ENCODE measurements at places on chromosomes 5 and 9. TPM values are rescaled to one million over a fixed set of nuclear protein-coding genes. Genes with fewer than 3 reads are reported as not detected.

Gene CTXN3
- total RNA-seq = not detected

DNA sequence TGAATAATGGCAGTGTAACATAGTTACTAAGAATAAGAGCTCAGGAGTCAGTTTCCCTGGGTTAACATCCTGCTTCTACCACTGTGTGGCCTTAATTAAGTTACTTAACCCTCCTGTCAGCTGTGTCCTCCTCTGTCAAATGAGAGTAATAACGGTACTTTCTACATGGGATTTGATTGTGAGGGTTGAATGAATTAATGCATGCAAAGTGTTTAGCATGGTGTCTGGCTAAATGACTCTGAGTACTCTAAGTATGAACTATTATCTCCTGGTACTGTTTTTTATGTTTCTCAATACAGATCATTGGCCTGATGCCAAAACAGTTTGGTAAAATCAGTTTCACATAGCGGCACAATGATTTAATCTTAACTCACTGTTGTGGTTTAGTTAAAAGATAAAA lies 19.6 kb downstream of the ZNF131 start:
- no peak for DNase-seq

- DNase-seq = no peak
Observed at GRCh38 chr5:179816796-179817469, 3.8 kb upstream of the SQSTM1 start.

Gene PCDHGB4
- total RNA-seq = 1.7 TPM

GRCh38 chr9:98576354-98576753 lies 132.4 kb downstream of the GABBR2 start:
- no peak for DNase-seq

DNA sequence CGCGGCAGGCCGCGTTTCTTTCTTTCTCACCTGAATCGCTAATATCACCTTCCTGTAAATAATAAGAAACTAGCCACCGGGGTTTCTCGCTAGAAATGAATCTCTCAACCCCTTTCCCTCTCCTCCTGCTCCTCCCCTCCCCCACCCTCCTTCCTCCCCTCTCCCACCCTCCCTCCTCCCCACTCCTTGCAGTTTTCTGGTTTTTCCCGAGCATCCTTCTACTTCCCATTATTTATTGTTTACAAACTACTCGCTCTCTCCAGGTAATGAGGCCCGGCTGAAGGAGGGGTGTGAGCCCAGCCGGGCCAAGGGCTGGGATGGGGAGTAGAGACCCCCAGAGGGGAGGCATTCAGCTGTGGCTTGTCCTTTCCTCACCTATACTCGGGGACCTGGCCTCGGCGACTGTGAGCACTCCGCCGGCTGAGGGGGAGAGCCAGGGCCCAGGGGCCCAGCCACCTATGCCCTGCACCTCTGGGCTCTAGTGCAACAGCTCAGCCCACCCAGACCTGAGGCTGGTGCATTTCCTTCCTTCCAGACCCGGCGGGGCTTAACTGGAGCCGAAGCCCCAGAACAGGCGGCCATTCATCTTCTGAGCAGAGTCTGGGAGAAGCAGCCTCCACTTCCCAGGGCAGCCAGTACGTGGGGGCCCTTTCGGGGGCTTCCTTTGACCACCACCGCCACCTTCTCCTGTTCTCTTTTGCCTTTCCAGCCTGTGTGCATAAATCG lies 2.1 kb upstream of the IRX4 start:
- DNase-seq = no peak

GRCh38 chr5:40578501-40579451 lies 100.9 kb upstream of the PTGER4 start:
- no peak for DNase-seq

GRCh38 chr9:92180669-92181181 lies 65.5 kb upstream of the SPTLC1 start:
- peak; percentile 3 for DNase-seq

DNA sequence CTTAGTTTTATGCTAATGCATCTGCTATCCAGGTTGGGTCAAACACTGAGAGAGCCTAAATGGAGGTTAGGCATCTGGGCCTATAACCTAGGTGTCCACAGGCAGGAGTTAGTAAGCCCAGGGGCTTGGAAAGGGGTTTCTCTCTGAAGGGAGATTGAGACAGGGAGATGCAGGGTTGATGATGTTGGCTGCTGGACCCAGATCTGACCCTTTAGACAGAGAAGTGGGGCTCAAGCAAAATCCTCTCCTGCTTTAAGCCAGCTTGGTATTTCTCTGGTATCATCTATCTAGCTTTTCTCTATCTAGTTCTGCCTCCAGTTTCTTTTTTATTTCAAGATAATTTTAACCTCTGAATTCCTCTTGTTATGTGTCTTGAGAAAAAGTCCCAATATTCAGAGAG lies 18.3 kb upstream of the ANKRD55 start:
- no peak for DNase-seq

DNA sequence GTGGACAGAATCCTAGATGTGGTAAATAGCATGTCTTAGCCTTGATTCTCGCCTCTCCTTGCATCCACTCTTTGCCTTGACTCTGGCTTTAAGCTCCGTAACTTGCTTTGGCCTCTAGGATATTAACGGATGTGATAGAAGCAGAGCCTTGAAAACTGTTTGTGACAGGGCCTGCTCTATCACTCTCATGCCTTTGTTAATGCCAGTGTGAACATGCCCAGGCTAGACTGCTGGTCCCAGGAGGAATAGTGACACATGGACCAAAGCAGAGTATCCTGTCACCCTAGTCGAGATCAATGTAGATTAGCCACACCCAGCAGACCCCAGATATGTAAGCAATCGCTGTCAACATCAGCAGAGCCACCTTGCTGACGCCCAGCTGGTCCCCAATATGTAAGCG lies 109.9 kb upstream of the C9orf72 start:
- no peak for DNase-seq

Gene ARHGEF37
- total RNA-seq = 2.7 TPM
